ENCODE measurements at places on chromosomes 13 and 19.
A peak's percentile ranks its signal among the peaks of the same experiment; 100 is the strongest.

GRCh38 chr19:30288911-30289310, 83.3 kb upstream of the ZNF536 start:
- H3K36me3 ChIP-seq, result no peaks in the 10 kb centered on the region
- H3K27me3 ChIP-seq, result peaks cover 5% of the 10 kb centered on the region
- H3K27ac ChIP-seq, result no peak overlapping the region
- no peaks in the 10 kb centered on the region for H3K4me1 ChIP-seq
- H3K4me3 ChIP-seq, result no peak overlapping the region
- DNase-seq, result no peak

GRCh38 chr19:16444269-16444600, 27.5 kb downstream of the EPS15L1 start:
- H3K27ac ChIP-seq, result peak overlapping the region; percentile 82
- DNase-seq, result no peak
- H3K27me3 ChIP-seq, result no peaks in the 10 kb centered on the region
- no peaks in the 10 kb centered on the region for H3K36me3 ChIP-seq

- H3K27ac ChIP-seq, result peak overlapping the region; percentile 9
- H3K36me3 ChIP-seq, result no peaks in the 10 kb centered on the region
- H3K4me1 ChIP-seq, result peaks cover 28% of the 10 kb centered on the region
- DNase-seq, result peak; percentile 48
- peak overlapping the region; percentile 38 for H3K4me3 ChIP-seq
- H3K27me3 ChIP-seq, result no peaks in the 10 kb centered on the region
These were observed 6.1 kb downstream of the SBNO2 start for GRCh38 chr19:1167687-1168571.

- H3K27ac ChIP-seq, result no peak overlapping the region
- no peaks in the 10 kb centered on the region for H3K4me1 ChIP-seq
- H3K36me3 ChIP-seq, result no peaks in the 10 kb centered on the region
- no peak for DNase-seq
These were observed 300.6 kb downstream of the COG6 start for GRCh38 chr13:39956036-39956435.

- no peaks in the 10 kb centered on the region for H3K36me3 ChIP-seq
- DNase-seq, result no peak
- no peak overlapping the region for H3K4me3 ChIP-seq
- H3K27me3 ChIP-seq, result peaks cover 2% of the 10 kb centered on the region
- H3K27ac ChIP-seq, result no peak overlapping the region
These were observed 15.7 kb downstream of the CEACAM16 start for GRCh38 chr19:44714597-44715169.

GRCh38 chr13:113566227-113566561, 18.4 kb upstream of the TFDP1 start:
- H3K27me3 ChIP-seq, result peaks cover 9% of the 10 kb centered on the region
- DNase-seq, result no peak
- no peak overlapping the region for H3K27ac ChIP-seq
- H3K4me3 ChIP-seq, result no peak overlapping the region
- no peaks in the 10 kb centered on the region for H3K4me1 ChIP-seq

GRCh38 chr19:34732612-34733211, 1.3 kb upstream of the ZNF181 start:
- peak overlapping the region; percentile 71 for H3K4me3 ChIP-seq
- no peaks in the 10 kb centered on the region for H3K27me3 ChIP-seq
- peak overlapping the region; percentile 96 for H3K27ac ChIP-seq
- H3K4me1 ChIP-seq, result peaks cover 19% of the 10 kb centered on the region

DNA sequence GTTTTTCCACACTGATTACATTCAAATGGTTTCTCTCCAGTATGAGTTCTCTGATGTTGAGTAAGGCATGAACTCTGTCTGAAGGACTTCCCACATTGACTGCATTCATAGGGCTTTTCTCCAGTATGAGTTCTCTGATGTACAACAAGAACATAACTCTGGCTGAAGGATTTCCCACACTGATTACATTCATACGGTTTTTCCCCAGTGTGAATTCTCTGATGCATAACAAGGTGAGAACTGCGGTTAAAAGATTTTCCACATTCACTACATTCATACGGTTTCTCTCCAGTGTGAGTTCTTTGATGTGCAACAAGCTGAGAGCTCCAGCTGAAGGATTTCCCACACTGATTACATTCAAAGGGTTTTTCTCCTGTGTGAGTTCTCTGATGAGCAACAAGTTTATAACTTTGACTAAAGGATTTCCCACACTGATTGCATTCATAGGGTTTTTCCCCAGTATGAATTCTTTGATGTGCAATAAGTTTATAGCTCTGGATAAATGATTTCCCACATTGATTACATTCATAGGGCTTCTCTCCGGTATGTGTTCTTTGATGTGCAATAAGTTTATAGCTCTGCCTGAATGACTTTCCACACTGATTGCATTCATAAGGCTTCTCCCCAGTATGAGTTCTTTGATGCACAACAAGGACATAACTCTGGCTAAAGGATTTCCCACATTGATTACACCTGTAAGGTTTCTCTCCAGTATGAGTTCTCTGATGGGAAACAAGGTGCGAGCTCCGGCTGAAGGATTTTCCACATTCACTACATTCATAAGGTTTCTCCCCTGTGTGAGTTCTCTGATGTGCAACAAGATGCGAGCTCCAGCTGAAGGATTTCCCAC, 23.5 kb downstream of the ZNF180 start:
- no peak overlapping the region for H3K27ac ChIP-seq
- H3K4me1 ChIP-seq, result no peaks in the 10 kb centered on the region
- no peak for DNase-seq
